ENCODE measurements at places on chromosomes 13 and 19.
A peak's percentile ranks its signal among the peaks of the same experiment; 100 is the strongest.

DNA sequence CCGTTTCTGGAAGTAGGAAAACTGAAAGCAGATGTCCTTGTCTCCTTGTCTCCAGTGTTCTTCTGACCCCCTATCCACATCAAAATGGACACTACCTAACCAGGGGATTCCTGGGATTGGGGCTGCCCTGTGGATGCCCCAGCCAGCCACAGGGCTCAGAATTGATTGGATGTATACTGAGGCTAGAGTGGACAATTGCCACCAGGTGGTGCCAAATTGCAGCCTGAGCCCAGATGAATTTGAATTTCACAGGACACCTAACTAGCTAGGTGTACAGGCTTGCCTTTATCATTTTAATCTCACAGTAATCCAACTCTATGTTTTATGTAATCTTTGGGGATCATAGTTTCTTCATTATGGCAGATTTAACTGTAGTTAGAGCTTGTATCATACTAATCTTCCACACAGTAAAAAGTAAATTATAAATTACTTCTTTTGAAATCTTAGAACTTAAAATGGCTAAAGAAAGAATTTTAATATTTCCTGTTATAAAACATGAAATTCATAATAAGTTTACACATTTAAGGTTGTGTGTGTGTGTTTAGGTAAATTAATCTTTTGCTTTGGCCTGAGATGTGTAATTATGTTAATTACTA is 58.0 kb downstream of the PIBF1 start:
- DNase-seq, result peak; percentile 41

- DNase-seq, result no peak
Measured at GRCh38 chr13:48727241-48728011, 73.7 kb downstream of the CYSLTR2 start.

GRCh38 chr19:1598777-1599459 is 6.3 kb upstream of the MBD3 start:
- no peak for DNase-seq

DNA sequence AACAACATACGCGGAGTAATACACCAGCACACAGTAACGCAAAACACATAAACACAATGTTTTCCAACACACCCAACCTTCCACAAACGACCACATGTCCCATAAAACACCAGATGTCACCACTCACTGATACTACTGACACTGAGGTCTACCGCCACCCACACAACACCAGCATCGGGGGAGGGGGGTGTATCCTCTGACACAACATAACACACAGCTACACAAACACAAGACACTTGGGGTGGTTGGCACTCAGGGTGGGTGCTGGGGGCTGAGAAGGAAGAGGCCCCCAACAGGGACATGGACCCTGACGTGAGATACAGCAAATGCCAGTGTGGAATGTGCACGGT is 1.5 kb upstream of the KCNN4 start:
- DNase-seq, result no peak

GRCh38 chr13:29428310-29429181 is 166.9 kb downstream of the SLC7A1 start:
- DNase-seq, result no peak

- DNase-seq, result peak; percentile 26
Measured at GRCh38 chr19:1449467-1450442, at the start of gene APC2. TSS of gene APC2 (plus strand) at chr19:1450121. CDS start at chr19:1453002, 2,881 bp downstream.

GRCh38 chr19:40815223-40815622 is 16.2 kb downstream of the EGLN2 start:
- no peak for DNase-seq

GRCh38 chr13:100203696-100204367 is 114.9 kb downstream of the PCCA start:
- no peak for DNase-seq

- peak; percentile 48 for DNase-seq
Measured at GRCh38 chr19:52689843-52690368, 44.9 kb downstream of the ZNF611 start.

- peak; percentile 62 for DNase-seq
Measured at GRCh38 chr19:17522988-17523872, 11.8 kb downstream of the PGLS start.

DNA sequence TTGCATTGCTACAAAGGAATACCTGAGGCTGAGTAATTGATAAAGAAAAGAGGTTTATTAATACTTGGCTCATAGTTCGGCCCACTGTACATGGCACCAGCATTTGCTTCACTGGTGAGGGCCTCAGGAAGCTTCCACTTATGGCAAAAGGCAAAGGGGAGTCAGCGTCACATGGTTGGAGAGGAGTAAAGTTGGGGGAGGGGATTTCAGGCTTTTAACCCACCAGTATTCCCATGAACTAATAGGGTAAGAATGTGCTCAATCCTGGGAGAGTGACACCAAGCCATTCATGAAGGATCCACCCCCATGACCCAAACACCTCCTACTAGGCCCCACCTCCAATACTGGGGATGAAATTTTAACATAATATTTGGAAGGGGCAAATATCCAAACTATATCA is 82.5 kb upstream of the MYCBP2 start:
- DNase-seq, result no peak

- DNase-seq, result no peak
Measured at GRCh38 chr13:99947666-99948065, 23.9 kb downstream of the ZIC5 start.

DNA sequence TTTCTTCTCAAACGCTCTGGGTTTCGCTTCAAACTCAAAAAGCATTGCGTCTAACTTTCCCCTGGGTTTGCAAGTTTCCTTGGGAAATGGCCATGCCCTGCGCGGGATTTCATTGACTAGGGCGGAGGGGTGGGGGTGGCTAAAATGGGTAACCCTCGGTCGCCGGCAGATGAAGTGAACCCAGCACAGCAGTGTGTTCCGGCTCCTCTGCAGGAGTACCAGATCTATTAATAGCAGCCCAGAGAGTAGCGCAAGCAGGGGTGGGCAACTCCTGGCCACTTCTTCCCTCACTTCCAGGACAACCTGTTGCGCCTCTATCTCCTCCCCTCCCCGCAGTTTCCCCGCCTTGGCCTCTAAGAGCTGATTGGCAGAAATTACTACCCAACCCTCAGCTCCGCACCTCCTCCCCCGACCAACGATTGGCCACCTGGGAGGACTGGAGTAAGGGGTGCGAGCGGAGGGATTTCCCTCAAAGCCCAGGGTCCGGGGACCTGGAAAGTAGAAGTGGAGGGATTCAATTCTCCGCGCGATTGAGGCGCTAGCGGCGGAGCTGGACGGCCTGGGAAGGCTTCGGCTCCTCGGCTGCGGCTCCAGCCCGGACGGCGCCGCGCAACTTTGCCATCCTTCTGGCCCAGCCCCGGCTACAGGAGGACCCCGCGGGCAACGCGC is at the start of gene FREM2:
Gene FREM2, plus strand, starts transcription at position 501 of the 669 bp plus-strand sequence. CDS start 268 bp downstream, outside the sequence.
- DNase-seq, result no peak

GRCh38 chr13:33125821-33126570 is 109.8 kb downstream of the KL start:
- DNase-seq, result no peak

- DNase-seq, result peak; percentile 78
Measured at GRCh38 chr19:1401138-1401888, at the start of gene GAMT. TSS of gene GAMT (minus strand) at chr19:1401542. CDS start at chr19:1401476, 66 bp downstream.

DNA sequence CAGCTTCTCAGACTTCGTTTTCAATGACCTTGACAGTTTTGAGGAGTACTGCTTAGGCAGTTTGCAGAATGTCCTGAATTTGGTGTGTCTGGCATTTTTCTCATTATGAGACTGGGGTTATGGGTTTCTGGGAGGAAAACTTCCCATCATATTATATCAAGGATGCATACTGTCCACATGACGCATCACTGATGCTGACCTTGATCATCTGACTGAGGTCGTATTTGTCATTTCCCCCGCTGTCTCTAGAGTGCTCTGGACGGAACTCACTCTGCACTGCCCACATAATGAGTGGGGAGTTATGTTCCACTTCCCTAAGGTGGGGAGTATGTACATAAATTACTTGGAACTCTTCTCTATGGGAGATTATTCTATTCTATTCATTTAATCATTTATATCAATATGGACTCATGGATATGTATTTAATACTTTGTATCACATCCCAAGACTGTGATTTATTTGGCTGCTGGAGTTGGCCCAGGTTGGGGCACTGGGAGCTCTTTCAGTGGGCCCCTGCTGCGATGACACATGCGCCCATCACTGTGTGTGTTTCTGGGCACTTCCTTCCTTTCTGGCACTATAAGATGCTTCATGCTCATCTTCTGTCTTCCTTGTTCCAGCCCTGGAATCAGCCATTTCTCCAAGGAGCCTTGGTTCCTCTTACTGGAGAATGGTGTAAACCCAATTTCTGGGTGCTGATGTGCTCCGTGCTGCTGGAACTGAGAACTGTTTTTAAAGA is 138.6 kb downstream of the MIPEP start:
- peak; percentile 4 for DNase-seq

- no peak for DNase-seq
Measured at GRCh38 chr13:66640231-66640630, 589.9 kb downstream of the PCDH9 start.

DNA sequence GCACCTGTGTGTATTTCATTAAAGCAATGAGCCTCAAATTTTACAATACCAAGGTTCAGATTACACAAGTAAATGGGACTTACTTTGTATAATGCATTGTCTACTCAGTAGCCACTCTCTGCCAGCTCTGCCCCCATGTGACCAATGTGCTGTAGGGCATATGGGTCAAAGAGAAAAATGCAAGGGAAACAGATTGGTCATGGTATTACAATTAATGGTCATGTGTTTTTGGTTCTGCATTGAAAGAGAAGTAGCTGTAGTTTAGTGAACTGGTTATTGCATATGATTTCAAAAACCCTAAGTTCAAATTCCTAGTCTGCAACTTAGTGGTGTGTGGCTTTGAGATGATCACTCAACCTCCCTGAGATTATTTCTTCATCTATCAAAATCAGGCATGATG is 545.4 kb downstream of the SUCLA2 start:
- DNase-seq, result no peak

DNA sequence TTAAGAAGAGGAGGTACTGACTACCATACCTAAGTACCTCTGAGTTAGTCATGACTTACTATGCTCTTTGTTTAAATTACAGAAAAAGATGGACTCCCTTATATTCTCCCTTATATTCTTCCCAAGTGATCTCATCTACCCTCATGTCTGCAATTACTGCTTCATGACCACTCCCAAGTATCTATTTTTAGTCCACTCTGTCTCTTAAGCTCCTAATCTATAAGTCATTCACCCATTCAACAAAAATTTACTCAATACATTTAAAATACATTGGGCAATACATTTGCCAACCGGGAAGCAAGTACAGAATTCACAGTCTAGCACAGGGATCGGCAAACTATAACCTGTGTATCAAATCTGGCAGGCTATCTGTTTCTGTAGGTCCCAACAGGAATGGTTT is 42.6 kb downstream of the KPNA3 start:
- DNase-seq, result no peak

DNA sequence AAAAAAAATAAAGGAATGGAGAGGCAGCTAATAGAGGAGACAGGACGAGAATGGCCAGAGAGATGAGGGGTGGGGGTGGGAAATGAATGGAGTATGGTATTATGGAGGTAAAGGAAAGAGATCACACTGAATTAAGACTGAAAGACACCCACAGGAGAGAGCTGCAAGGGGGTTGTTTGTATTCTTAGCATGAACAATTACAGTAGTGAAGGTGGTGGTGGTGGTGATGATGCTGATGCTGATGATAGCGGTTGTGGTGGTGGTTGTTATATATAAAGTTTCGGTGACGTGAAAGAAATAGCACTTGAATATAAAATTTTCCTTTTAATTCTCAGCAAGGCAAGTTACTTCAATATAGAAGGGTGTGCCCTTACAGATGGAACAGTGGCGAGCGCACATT is 2.8 kb upstream of the ADGRE3 start:
- DNase-seq, result no peak

DNA sequence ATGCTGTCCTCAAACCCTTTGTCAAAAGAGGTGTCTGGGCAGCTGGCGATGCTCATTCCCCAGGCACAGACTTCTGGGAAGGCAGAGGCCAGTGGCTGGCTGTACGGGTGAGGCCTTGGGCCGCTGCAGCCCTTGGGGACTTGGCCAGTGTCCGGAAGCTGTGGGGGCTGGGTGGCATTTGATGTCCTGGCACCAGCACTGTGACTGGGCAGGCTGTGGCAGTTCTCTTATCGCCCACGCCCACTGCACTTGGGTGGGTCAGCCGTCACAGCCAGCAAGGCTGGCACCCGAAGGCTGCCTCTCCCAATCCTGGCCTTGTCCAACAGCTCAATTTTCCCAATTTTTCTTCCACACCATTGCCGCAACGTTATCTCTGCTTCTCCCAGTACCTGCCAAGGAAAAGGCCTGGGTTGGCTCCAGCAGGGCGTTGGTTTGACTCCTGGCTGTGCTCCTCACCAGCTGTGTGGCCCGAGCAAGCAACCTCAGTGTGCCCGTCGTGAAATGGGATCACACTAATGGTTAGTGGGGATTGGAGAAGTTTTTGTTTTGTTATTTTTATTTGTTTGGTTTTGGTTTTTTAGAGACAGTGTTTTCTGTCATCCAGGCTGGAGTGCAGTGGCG is 12.7 kb upstream of the SLC44A2 start:
- no peak for DNase-seq

GRCh38 chr19:58550362-58551122 is 4.4 kb downstream of the CHMP2A start:
- no peak for DNase-seq

- DNase-seq, result no peak
Measured at GRCh38 chr19:33278403-33279269, 23.7 kb downstream of the CEBPA start.

DNA sequence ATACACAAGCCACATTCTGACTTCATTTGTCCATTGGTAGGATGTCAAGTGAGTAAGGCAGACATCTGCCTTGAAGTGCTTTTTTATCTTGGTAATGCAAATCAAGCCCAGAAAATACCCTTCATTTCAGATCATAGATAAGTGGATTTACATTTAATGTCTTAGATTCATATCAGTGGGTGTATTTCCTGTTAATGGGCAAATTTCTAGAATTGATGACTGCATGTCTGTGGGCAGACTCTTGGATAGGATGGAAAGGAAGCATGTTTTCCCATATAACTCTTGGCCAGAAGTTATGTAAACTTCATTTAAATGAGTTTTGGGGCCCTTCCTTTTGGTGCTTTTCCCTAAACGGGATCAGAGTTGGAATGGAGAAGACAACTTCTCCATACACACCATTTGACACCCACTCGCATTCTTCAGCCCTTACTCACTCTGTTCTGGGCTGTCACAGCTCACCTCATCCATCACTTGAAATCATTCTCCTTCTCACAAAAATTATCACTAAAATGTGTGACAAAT is 154.6 kb downstream of the FLT1 start:
- DNase-seq, result no peak

DNA sequence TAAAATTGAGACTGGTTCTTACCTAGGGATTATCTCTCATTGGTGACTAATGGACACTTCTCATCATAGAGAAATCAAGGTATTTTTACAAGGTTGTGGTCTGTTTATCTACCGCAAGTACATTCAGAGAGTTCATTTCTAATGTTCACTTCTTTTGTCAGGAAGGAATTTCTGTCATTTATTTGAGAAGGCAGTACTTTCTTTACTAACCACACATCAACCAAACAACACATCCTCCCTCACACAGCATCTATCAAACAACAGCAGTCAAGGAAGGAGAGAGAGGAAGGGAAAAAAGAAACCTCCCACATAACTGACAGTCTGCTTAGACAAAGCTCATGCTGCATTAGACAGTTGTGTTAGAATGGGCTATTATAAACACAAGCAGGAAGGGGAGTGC is 182.3 kb upstream of the KLF12 start:
- DNase-seq, result no peak

- no peak for DNase-seq
Measured at GRCh38 chr13:33543631-33544265, 258.2 kb upstream of the STARD13 start.

Measured in CD4-positive, alpha-beta T cell treated with Interleukin-6 for 4 hours (primary cell).